ENCODE measurements at places on chromosomes 7 and 10. TPM values are rescaled to one million over a fixed set of nuclear protein-coding genes. Genes with fewer than 3 reads are reported as not detected.
A peak's percentile ranks its signal among the peaks of the same experiment; 100 is the strongest.

GRCh38 chr10:130224228-130224627 is 88.0 kb downstream of the GLRX3 start:
- DNase-seq, result no peak
- H3K36me3 ChIP-seq, result no peaks in the 10 kb centered on the region
- H3K27me3 ChIP-seq, result no peaks in the 10 kb centered on the region
- no peak overlapping the region for H3K4me3 ChIP-seq
- no peak overlapping the region for H3K27ac ChIP-seq
- H3K4me1 ChIP-seq, result no peaks in the 10 kb centered on the region

- no peaks in the 10 kb centered on the region for H3K27me3 ChIP-seq
- peak within 1 kb of the TSS; percentile 98 for H3K27ac ChIP-seq
- peak within 1 kb of the TSS; percentile 82 for H3K4me3 ChIP-seq
- H3K4me1 ChIP-seq, result peaks cover 7% of the 10 kb centered on the region
Measured at GRCh38 chr10:27155066-27155754, at the start of gene MASTL. Gene MASTL, plus strand, starts transcription at chr10:27155352. Its CDS starts 75 bp downstream, at chr10:27155427.

- H3K4me3 ChIP-seq, result no peak overlapping the region
- no peaks in the 10 kb centered on the region for H3K27me3 ChIP-seq
- no peaks in the 10 kb centered on the region for H3K36me3 ChIP-seq
- peak; percentile 10 for DNase-seq
- no peaks in the 10 kb centered on the region for H3K4me1 ChIP-seq
- H3K27ac ChIP-seq, result no peak overlapping the region
Measured at GRCh38 chr10:132844069-132844809, 58.3 kb upstream of the NKX6-2 start.

GRCh38 chr7:26159243-26159642 is 7.2 kb downstream of the NFE2L3 start:
- no peak for DNase-seq
- H3K4me3 ChIP-seq, result no peak overlapping the region
- no peaks in the 10 kb centered on the region for H3K27me3 ChIP-seq
- no peaks in the 10 kb centered on the region for H3K4me1 ChIP-seq

The CAV2 gene
- 88.1 TPM for total RNA-seq

GRCh38 chr10:114363745-114364454 is 40.4 kb downstream of the AFAP1L2 start:
- H3K4me1 ChIP-seq, result no peaks in the 10 kb centered on the region
- no peak overlapping the region for H3K4me3 ChIP-seq
- no peak for DNase-seq
- H3K27ac ChIP-seq, result no peak overlapping the region
- H3K27me3 ChIP-seq, result no peaks in the 10 kb centered on the region

DNA sequence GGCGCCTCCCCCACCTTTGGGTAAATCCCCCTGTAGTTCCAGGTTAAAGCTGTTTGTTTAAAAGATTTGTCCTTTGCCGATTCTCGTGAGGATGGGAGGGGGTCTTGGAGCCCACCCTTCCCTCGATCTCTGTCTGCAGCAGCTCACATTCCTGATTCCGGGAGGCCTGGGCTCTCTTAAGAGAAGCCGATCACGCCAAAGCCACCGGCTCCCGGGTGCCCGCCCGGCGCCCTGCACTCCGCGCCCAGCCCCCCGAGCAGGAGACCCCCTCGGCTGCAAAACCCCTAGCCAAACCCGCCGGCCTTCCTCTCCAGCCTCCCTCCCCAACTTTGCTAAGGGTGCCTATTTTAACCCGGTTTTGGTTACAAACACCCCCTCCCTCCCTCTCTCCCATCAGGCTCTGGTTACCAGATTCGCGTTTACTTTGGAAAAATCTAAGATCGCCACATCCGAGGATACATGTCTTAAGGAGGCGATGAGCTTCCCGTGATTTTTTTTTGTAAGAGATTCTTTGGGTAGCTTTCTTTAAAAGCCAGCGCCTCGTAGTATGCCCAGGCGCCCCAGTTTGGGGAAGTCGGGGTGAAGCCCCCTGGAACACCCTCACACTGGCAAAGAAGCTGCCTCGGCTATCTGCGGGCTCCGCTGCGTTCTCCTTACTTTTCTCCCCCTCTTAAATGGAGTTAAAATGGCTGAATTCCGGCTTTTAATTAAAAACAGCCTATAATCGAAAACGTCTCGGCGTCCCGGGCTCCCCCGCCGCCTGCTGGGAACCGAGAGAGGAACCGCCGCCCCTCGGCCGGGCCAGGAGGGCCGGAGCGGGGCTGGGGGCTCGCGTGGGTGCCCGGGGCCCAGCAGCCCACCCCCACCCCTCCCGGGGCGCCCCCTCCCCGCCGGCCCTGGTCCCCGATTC is 983 bp downstream of the TNRC18 start:
- H3K36me3 ChIP-seq, result no peaks in the 10 kb centered on the region

The COL1A2 gene
- total RNA-seq, result 10,885 TPM

DNA sequence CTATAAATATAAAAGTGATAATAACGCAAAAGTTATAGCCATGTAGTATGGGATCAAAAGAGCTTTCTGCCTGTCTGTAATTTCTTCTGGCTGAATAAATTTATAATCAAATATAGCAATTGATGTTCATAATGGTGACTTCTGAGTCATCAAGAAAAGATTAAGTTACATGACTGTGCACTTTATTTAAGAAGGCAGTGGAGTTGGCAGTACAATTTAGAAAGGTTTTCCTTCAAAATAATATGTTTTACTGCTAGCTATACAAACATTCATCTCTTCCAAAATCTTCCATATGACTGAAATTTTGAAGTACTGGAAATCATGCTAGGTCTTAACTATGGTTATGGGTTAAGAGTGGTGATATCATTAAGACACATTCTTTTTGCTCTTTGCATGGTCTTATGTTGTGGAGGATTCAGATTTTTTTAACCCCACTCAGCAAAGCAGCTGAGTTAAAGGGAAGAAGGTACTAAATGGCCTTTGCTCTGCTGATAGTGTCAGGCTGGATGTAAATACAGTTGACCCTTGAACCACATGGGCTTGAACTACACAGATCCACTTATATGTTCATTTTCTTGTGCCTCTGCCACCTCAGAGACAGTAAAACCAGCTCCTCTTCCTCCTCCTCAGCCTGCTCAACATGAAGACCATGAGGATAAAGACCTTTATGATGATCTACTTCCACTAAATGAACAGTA is 323.6 kb downstream of the BBS9 start:
- H3K4me3 ChIP-seq, result no peak overlapping the region
- DNase-seq, result no peak
- H3K4me1 ChIP-seq, result no peaks in the 10 kb centered on the region
- no peak overlapping the region for H3K27ac ChIP-seq
- no peaks in the 10 kb centered on the region for H3K36me3 ChIP-seq

GRCh38 chr10:22698941-22699440 is 15.4 kb downstream of the PIP4K2A start:
- H3K27ac ChIP-seq, result no peak overlapping the region
- no peak for DNase-seq
- no peaks in the 10 kb centered on the region for H3K4me1 ChIP-seq
- H3K27me3 ChIP-seq, result no peaks in the 10 kb centered on the region
- no peaks in the 10 kb centered on the region for H3K36me3 ChIP-seq
- H3K4me3 ChIP-seq, result no peak overlapping the region

- no peak for DNase-seq
- H3K4me3 ChIP-seq, result no peak overlapping the region
- no peak overlapping the region for H3K27ac ChIP-seq
Measured at GRCh38 chr7:142629588-142630260, 119.5 kb upstream of the PRSS1 start.
